ENCODE measurements at places on chromosomes 12 and 14.

DNA sequence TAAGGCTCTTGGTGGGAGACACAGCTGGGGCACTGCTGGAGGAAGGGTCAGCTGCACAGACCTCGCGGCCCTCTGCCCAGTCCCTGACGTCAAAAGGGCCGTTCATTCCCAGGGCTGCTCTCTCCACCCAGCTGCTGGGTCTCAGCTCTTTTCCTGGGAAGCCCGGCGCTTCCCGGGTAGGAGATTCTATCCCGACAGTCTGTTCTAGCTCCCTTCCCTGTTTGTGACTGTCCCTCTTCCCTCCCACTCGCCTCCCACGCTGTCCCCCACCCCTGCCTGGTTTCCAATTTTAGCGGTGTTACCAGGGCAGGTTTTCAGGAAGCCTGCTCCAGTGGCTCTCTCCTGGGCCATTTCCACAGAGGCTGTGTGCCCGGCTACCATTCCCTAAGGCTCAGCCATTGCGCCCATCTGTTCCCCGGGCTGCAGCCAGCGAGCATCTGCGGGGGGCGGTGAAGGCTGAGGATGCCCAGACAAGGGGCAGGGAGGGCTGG, 186.6 kb downstream of the CACNA1C start:
- no peak for DNase-seq

- no peak for DNase-seq
Measured at GRCh38 chr12:53871367-53871766, 67.3 kb upstream of the HOXC13 start.

DNA sequence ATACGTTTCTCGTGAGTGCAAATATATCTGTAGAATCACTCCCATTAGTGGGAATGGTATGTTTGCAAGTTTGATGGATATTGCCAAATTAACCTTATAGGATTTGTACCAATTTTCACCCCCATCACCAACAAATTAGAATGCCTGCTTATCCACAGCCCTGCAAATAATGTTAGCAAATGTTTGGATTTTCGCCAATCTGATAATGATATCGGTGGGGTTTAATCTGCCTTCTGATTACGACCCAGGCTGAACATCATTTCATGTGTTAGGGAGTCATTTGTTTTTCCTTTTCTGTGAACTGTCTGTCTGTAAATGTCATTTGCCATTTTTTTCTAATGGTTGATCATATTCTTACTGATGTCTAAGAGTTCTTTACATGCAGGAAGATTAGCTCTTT, 4.1 kb upstream of the DAZAP2 start:
- no peak for DNase-seq

- DNase-seq: no peak
Measured at GRCh38 chr12:10142976-10143589, 13.1 kb upstream of the CLEC7A start.

DNA sequence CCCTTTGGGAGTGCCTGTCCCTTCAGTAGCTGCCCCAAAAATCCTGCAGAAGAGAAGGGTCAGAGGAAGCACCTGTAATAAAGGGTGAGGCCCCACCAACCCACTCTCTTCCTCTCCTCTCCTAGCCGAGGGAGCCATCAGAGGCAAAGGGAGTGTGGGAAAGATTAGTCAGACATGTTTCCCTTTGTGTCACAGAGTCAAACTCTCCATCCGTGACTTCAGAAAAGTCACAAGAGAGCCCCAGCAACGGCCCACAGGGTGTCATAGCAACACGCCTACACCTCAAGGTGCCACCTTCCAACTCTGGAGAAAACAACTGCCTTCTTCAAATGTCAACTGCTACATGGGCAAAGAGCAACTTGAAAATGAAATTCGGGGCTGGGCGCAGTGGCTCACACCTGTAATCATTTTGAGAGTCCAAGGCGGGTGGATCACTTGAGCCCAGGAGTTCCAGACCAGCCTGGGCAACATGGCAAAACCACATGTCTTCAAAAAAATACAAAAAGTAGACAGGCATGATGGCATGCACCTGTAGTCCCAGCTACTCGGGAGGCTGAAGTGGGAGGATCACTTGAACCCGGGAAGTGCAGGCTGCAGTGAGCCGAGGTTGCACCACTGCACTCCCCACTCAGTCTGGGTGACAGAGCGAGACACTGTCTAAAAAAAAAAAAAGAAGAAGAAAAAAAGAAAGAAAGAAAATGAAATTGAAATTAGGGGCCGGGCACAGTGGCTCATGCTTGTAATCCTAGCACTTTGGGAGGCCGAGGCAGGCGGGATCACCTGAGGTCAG, 17.7 kb upstream of the CD27 start:
- DNase-seq: no peak

DNA sequence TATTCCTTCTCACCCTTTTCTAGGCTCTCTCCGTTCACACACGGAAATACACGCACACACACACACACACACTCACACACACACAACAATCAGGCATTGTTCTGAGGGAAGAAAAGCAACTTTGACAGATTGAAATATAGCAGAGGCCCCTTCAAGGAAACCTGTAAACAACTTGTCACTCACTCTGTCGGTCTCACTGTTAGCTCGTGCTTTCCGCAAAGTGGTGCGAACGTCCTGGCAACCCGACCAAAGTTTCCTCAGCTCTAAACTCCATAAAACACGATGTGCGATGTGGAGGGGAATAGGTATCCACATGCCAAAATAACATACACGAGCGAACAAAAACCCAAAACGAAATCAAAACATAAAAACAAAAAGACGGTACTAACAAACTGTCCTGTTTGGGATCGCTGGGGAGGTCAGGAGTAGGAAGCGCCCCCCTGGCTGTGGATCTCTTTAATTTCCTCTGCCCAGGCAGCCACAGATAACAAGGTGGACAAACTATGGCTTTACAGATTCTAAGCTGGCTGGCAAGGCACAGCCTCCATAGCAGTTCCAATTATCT, 822 bp upstream of the SOX5 start:
- no peak for DNase-seq

GRCh38 chr14:101590062-101590461, 28.8 kb downstream of the DIO3 start:
- DNase-seq: no peak

- DNase-seq: no peak
Measured at GRCh38 chr12:86331012-86331411, 74.8 kb upstream of the MGAT4C start.

DNA sequence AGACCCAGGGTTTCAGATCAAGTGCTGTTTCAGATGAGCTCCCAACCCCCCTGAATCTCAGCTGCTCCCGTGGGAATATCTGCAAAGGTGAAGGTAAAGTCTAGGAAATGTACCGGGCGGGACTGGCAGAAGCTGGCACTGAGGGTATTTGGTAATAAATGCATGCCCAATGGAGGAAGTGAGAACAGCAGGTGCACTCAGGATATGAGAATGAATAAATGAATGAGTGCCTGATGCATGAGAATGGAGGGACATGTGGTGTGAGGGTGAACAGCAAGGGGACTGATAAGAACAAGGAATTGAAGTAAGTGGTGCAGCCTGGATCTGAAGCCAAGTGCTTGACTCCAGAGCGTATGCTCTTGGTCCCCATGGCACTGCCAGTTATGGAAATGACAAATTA, 11.6 kb downstream of the RAPGEF3 start:
- DNase-seq: no peak

- no peak for DNase-seq
Measured at GRCh38 chr12:76284816-76285750, 63.1 kb downstream of the BBS10 start.

GRCh38 chr14:41362139-41362538, 244.5 kb upstream of the LRFN5 start:
- DNase-seq: no peak

- DNase-seq: no peak
Measured at GRCh38 chr12:131829356-131829747, 1.2 kb downstream of the MMP17 start.

GRCh38 chr14:23033251-23033727, 1.4 kb downstream of the PSMB5 start:
- DNase-seq: no peak

Measured in non-pigmented ciliary epithelial cell (primary cell).